ENCODE measurements at places on chromosomes 5 and 9.

DNA sequence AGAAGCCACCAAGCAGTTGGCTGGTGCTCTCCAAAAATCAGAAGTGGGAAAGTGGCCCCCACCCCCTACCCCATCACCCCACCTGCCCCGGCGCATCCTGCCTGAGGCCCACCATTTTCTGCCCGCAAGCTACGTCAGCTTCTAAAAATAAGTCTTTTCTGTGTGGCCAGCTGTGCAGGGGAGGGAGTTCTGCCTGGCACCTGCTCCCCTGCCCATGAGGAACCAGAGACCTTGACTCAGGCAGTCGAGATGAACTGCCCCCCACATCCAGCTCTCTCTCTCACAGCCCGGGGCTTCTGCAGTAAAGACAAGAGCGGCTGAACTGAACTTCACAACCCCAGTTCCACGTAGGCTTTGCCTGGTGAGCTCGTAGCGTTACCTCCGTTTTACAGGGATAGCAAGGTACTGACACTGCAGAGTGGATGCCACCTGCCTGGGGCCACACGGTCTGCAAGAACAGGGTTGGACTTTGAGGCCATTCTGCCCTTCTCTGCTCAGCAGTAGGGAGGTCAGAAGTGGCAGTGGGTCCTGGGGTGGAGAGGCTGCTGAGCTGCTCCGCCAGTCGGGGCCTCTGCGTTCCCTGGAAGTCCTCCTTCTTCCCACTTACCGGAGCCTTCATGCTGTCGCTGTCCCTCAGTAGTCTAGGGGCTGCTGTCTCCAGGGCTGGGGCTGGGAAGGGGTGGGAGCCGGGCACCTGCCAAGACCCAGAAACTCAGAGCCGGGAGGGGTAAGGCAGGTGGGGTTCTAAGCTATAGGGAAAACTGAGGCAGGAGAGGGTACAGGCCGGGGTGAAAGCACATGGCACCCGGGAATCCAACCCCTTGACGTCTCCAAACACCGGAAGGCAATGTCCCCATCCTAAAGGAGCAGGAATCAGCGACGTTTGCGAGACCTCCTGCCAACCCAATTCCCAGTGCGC is 781 bp downstream of the ST6GALNAC4 start:
- no peak for DNase-seq

DNA sequence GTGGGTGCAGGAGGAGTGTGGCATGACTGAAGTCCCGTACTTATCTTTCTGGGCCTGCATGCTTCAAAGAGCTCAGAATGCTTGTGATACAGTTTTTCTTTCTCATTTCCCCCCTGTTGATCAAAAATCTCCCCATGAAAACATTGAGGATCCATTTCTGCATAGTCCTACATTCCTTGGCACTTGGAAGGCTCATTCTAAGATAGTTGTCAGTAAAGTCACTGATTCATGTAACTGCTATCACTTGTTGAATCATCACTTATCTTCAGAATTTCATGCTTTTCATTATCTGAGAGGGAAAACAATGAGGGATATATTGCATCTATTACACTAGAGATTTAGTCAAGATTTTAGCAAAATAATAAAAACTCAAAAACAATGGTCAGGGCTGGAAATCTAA is 1953.1 kb upstream of the CDH6 start:
- no peak for DNase-seq

DNA sequence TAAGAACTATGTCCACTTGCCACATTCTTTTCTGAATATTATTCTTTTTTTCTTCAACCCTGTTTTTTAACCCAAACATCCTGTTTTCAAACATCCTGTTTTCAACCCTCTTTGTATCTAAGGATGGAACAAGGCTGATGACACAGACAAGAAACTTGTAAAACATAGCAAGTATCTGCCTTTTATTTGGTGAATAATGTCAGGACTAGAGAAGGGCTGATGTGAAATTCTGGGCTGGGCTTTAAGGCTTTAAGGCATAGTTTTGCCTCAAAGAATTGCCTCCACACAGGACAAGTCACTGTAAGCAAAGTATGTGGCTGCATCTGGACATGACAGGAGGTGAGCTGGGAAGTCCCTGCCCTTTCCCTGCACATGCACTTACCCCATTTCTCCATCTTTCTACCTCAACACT is 42.5 kb upstream of the RIC1 start:
- DNase-seq: no peak

- DNase-seq: no peak
Measured at GRCh38 chr5:34667705-34668104, 11.6 kb downstream of the RAI14 start.

- DNase-seq: no peak
Measured at GRCh38 chr5:56722317-56722716, 93.0 kb upstream of the MAP3K1 start.
